ENCODE measurements at places on chromosomes 16 and 17.

DNA sequence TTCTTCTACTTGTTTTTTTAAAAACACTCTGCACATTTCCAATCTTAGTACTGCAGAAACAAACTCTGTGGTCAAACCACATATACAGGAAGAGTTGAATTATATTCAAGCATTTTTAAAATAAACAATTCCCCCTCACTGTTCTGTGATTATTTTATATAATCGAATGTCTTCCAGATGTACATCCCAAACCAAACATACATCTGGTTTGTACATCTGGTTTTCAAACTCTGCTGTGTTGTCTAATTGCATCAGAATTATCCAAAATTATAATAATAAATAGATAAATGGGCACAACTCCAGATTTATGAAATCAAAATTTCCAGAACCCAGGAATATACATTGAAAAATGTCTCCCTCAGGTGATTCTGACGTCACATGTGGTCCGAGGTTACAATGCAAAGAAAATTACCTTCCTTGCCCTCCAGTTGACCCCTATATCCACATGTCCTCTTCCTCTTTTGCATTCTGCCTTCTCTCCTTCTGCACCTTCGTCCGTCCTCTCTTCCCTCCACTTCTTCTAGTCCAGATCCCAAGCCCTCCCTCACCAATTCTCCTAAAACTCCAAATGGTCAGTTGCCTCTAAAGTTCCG is 13.3 kb upstream of the CCDC144A start:
- no peak for DNase-seq

- no peak for DNase-seq
Observed at GRCh38 chr17:77424585-77425344, 284.0 kb downstream of the SEC14L1 start.

GRCh38 chr16:58265480-58266052 is 29.3 kb downstream of the PRSS54 start:
- no peak for DNase-seq

DNA sequence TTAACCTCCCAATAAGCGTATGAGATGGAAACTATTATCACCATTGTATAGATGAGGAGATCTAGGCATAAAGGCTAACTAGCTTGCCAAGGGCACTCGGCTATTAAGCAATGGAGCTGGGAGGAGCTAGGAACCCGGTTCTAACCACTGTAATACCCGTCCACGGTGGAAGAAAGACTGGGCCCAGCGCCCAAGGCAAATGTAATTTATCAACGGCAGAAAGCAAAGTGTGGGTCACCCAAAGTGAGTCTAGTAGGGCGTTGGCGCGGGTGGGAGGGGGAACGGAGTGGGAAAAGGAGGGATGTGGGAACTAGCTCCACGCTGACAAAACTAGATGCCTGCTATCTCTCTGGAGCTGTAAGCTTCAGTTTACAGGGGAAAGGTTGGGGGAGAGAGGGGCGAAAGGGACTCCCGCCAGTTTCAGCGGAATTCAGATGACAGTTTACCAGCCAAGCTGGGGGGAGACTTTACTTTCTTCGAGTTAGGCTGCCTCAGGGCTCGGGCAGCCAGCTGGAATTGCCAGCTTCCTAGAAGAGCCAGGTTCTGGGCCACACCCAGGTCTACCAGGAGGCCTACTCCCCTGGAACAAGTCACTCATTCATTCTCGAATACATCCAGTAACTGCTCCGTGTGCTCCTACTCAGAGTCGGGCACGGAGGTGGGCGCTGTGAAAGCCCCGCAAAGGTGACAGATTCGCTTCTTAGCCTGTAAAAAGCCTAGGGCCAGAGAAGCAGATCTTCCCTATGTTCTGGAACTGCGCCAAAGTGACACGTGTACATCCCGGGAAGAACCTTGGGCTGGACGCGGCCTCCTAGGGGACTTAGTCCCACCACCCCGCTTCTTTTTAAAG is 837 bp downstream of the LRRC59 start:
- DNase-seq, result no peak

DNA sequence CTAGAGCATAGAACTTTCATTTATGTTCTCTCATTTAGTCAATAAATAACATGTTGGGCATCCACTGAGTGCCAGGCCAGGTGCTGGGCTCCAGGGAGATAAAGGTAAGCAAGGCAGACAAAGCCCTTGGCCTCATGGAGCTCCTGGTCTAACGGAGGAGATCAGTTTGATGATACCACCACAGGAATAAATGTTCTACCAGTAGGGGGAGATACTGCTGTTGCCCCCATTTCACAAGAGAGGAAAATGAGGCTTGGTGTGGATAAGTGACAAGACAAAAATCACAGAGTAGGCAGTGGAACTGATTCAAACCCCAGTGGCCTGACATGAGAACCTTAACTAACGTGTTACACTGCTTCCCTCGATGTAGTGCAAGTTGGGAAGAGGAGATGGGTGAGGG is 80.4 kb upstream of the ERCC4 start:
- DNase-seq, result no peak

GRCh38 chr17:53633856-53634255 is 188.9 kb upstream of the KIF2B start:
- DNase-seq, result no peak

GRCh38 chr17:5516060-5516792 is 29.9 kb downstream of the MIS12 start:
- DNase-seq, result no peak

DNA sequence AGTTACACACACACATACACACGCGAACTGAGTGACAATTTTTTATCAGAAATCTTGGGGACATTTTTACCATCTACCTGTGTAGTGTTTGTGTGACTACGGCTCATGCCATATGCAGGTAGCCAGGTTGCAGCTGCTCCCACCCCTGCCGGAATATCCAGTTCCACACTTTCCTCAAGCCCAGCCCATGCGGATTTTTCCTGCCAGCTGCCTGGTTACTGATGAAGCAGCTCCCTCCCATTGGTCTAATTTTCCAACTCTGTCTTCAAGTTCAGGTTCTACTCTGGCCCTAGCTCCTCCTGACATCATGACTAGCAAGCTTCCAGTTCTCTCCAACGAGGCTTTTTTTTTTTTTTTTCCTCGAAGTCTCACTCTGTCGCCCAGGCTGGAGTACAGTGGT is 4.8 kb downstream of the GSG1L2 start:
- DNase-seq, result no peak

DNA sequence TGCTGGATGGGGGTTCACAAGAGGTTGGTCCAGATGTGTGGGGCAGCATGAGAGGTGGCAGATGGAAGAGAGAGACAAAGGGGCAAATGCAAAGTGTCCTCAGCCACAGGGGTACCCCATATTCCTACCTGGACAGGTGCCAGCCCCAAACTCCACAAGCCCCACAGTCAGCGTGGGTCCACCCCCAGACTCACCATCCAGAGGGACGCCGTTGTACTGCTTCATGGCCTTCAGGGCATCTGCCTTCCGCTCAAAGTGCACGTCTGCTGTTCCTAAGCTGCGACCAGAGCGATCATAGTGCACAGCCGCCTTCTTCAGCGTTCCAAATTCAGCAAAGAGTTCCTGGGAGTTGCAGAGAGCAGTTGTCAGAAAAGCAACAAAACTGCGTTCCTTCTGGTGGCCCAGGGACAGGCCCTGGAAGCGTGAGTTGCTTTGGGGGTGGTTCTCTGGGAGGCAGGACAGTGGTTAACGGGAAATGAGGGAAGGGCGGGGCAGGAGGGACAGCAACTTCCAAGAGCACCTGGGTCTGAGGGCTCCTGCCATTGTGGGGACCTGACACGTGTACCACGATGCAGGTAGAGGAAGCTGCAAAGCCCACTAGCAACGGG is 2.3 kb downstream of the ALYREF start:
- no peak for DNase-seq

- DNase-seq, result no peak
Observed at GRCh38 chr17:73485130-73485529, 159.1 kb downstream of the SDK2 start.

DNA sequence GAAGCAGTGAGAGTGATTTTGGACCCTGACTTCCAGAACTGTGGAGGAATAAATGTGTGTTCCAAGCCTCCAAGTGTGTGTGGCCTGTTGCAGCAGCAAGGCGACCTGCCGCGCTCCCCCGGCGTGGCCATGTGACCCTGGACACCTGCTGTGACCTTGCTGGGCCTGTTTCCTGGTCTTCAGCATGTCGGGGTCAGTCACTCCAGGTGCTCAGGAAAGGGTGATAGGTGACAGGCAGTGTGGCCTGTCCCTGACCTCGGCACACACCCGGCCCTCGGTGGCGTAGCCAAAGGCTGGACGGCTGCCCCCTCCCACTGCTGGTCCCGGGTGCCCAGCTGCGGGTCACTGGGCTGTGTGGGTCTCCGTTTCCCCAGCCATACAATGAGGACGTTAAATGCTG is 31.8 kb upstream of the ZNF469 start:
- DNase-seq, result no peak

GRCh38 chr17:72602517-72603419 is 481.9 kb downstream of the SOX9 start:
- no peak for DNase-seq

GRCh38 chr16:2915196-2915929 is 3.6 kb downstream of the FLYWCH1 start:
- no peak for DNase-seq

GRCh38 chr16:27638833-27639560 is 89.1 kb downstream of the KATNIP start:
- no peak for DNase-seq
